Astrocyte (in vitro differentiated cells and primary cell): ENCODE measurements at places on chromosomes 13 and 19.

- H3K4me3 ChIP-seq: no peak overlapping the region
- no peak for DNase-seq
- H3K27ac ChIP-seq: no peak overlapping the region
- no peaks in the 10 kb centered on the region for H3K27me3 ChIP-seq
These were observed 300.7 kb downstream of the SLC7A1 start for GRCh38 chr13:29294821-29295220.

DNA sequence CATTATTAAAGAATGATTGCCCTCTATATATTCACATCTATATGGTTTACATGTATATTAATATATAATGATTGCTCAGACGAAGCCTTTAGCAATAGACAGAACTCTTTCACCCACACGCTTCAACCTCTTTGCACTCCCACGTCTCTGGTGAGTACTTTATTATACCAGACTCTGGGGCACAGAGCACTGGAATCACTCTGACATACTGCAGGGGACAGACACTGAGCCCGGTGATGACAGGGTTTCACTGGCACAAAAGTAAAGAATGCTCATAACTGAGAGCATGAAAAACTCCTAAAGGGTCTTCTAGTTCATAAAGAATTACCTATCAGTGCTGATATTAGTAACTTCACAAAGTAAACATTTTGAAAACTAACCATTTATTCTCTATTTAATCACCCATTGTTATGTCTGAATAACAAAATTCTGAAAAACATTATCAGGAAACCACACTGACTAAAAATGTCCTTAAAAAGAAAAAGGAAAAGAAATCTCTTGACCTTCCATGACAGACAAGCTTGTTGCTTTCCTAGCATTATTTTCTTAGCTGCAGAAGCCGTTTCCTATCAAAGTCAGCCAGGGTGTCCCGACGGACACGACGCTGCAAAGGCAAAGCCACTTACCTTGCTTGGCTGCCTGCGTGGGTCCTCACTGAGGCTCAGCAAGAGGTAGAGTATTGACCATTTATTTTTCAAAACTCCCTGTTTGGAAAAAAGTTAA is 29.1 kb downstream of the TUBGCP3 start:
- H3K4me3 ChIP-seq: no peak overlapping the region
- no peak for DNase-seq
- H3K27ac ChIP-seq: no peak overlapping the region
- no peaks in the 10 kb centered on the region for H3K4me1 ChIP-seq
- no peaks in the 10 kb centered on the region for H3K27me3 ChIP-seq

DNA sequence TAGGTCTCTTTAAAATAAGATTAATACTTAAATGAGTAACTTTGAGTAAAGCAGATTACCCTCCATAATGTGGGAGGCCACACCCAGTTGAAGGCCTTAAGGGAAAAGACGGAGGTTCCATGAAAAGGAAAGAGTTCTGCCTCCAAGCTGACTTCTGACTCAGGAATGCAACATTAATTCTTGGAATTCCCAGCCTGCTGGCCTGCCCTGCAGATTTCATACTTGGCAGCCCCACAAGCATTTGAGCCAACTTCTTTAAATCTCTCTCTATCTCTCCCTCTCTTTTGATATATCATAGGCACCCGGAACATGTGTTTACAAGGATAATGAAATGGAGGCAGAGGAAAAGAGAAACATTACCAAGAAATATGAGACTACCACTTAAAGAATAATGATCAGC is 902.3 kb upstream of the MIR17HG start:
- H3K36me3 ChIP-seq: no peaks in the 10 kb centered on the region
- DNase-seq: peak; percentile 97
- H3K27ac ChIP-seq: peak overlapping the region; percentile 69
- H3K4me3 ChIP-seq: no peak overlapping the region
- H3K4me1 ChIP-seq: peaks cover 33% of the 10 kb centered on the region

DNA sequence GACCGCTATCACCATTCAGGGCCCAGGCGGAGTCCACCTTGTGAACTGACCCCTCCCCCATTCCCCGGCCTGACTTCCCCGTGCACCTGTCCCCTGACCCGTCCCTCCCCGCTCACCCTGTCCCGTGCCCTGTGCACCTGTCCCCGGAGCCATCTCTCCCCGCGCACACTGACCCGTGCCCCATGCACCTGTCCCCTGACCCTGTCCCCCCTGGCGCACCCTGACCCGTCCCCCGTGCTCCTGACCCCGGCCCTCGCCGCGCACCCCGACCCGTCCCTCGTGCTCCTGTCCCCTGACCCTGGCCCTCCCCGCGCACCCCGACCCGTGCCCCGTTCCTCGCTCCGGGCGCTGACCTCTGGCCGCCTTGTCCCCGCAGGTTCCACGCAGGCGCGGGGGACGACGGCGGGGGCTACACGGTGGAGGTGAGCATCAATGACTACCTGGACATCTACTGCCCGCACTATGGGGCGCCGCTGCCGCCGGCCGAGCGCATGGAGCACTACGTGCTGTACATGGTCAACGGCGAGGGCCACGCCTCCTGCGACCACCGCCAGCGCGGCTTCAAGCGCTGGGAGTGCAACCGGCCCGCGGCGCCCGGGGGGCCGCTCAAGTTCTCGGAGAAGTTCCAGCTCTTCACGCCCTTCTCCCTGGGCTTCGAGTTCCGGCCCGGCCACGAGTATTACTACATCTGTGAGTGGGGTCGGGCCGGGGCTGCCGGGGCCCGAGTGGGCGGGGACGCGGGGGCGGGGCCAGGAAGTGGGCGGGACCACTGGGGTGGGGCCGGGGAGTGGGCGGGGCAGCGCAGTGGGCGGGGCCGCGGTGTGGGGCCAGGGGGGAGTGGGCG is 9.7 kb downstream of the EFNA2 start:
- H3K4me1 ChIP-seq: no peaks in the 10 kb centered on the region
- no peak overlapping the region for H3K4me3 ChIP-seq
- no peaks in the 10 kb centered on the region for H3K36me3 ChIP-seq
- DNase-seq: no peak

GRCh38 chr13:107190065-107190464 is 622.1 kb upstream of the ARGLU1 start:
- DNase-seq: no peak
- no peaks in the 10 kb centered on the region for H3K36me3 ChIP-seq
- H3K4me1 ChIP-seq: no peaks in the 10 kb centered on the region
- no peak overlapping the region for H3K4me3 ChIP-seq

- H3K4me1 ChIP-seq: no peaks in the 10 kb centered on the region
- no peaks in the 10 kb centered on the region for H3K36me3 ChIP-seq
- no peaks in the 10 kb centered on the region for H3K27me3 ChIP-seq
- H3K27ac ChIP-seq: no peak overlapping the region
These were observed 108.2 kb downstream of the RAP2A start for GRCh38 chr13:97542102-97542685.

- H3K4me1 ChIP-seq: no peaks in the 10 kb centered on the region
- H3K27ac ChIP-seq: no peak overlapping the region
- DNase-seq: no peak
These were observed 20.8 kb upstream of the SGCG start for GRCh38 chr13:23159760-23160637.

GRCh38 chr19:1387684-1388636 is 4.3 kb downstream of the NDUFS7 start:
- no peak overlapping the region for H3K4me3 ChIP-seq
- no peaks in the 10 kb centered on the region for H3K27me3 ChIP-seq
- H3K4me1 ChIP-seq: peaks cover 6% of the 10 kb centered on the region
- no peak for DNase-seq
- no peak overlapping the region for H3K27ac ChIP-seq

DNA sequence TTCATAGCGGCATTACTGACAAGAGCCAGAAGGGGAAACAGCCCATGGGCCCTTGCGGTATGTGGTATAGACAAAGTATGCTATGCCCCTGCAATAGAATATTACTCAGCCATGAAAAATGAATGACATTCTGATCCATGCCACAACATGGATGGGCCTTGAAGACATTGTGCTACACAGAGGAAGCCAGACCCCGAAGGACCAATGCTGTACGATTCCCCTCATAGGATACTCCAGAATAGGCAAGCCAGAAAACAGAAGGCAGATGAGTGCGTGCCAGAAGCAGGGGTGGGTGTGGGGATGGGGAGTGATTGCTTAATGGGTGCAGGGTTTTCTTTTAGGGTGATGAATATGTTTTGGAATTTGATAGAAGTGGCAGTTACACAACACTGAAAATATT is 342.0 kb downstream of the TEX29 start:
- H3K4me1 ChIP-seq: no peaks in the 10 kb centered on the region
- no peak for DNase-seq
- no peaks in the 10 kb centered on the region for H3K36me3 ChIP-seq
- H3K27ac ChIP-seq: no peak overlapping the region
- no peaks in the 10 kb centered on the region for H3K27me3 ChIP-seq
- H3K4me3 ChIP-seq: no peak overlapping the region

GRCh38 chr19:29193155-29193554 is 19.8 kb downstream of the UQCRFS1 start:
- H3K4me1 ChIP-seq: no peaks in the 10 kb centered on the region
- H3K27ac ChIP-seq: no peak overlapping the region
- H3K36me3 ChIP-seq: no peaks in the 10 kb centered on the region
- no peak for DNase-seq
- H3K4me3 ChIP-seq: no peak overlapping the region
- H3K27me3 ChIP-seq: no peaks in the 10 kb centered on the region

- H3K36me3 ChIP-seq: no peaks in the 10 kb centered on the region
- H3K4me3 ChIP-seq: no peak overlapping the region
- H3K4me1 ChIP-seq: peaks cover 12% of the 10 kb centered on the region
- no peak for DNase-seq
These were observed 2320.0 kb downstream of the PCDH9 start for GRCh38 chr13:64910096-64910495.

GRCh38 chr19:33340991-33341390 is 32.5 kb upstream of the CEBPG start:
- peaks cover 14% of the 10 kb centered on the region for H3K27me3 ChIP-seq
- H3K4me1 ChIP-seq: no peaks in the 10 kb centered on the region
- no peaks in the 10 kb centered on the region for H3K36me3 ChIP-seq
- H3K4me3 ChIP-seq: no peak overlapping the region
- no peak for DNase-seq
- no peak overlapping the region for H3K27ac ChIP-seq

GRCh38 chr13:113493315-113493951 is 2.9 kb upstream of the DCUN1D2 start:
- DNase-seq: peak; percentile 96
- H3K27me3 ChIP-seq: no peaks in the 10 kb centered on the region
- peak overlapping the region; percentile 88 for H3K27ac ChIP-seq
- peaks cover 25% of the 10 kb centered on the region for H3K36me3 ChIP-seq
- H3K4me1 ChIP-seq: peaks cover 47% of the 10 kb centered on the region
- peak overlapping the region; percentile 48 for H3K4me3 ChIP-seq

- H3K36me3 ChIP-seq: peaks cover 60% of the 10 kb centered on the region
- H3K27me3 ChIP-seq: no peaks in the 10 kb centered on the region
- no peak overlapping the region for H3K4me3 ChIP-seq
- DNase-seq: peak; percentile 57
- no peak overlapping the region for H3K27ac ChIP-seq
These were observed 63.4 kb downstream of the SLC7A1 start for GRCh38 chr13:29532116-29532515.

- peaks cover 11% of the 10 kb centered on the region for H3K36me3 ChIP-seq
- DNase-seq: peak; percentile 97
- H3K4me1 ChIP-seq: peaks cover 28% of the 10 kb centered on the region
- H3K27ac ChIP-seq: peak overlapping the region; percentile 93
These were observed 5.5 kb upstream of the KCTD4 start for GRCh38 chr13:45206340-45206739.

DNA sequence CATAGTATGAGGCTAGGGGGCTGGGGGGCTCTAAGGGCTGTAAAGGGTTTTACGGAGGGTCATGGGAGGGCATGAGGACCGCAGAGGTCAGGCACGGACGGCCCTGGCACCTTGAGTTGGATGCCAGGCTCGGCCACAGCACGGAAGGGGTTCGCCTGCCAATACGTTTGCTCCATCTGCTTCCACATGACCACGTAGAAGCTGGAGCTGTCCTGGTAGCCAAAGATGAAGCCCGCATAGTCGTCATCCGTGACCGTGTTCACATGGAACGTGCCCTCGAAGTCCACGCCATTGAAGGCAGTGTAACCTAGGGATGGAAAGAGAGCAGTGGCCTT is 6.4 kb downstream of the COMP start:
- peaks cover 3% of the 10 kb centered on the region for H3K4me1 ChIP-seq
- no peak for DNase-seq
- H3K4me3 ChIP-seq: no peak overlapping the region
- peaks cover 37% of the 10 kb centered on the region for H3K27me3 ChIP-seq

GRCh38 chr13:40247845-40248244 is 418.6 kb downstream of the FOXO1 start:
- H3K4me3 ChIP-seq: no peak overlapping the region
- DNase-seq: no peak
- H3K36me3 ChIP-seq: no peaks in the 10 kb centered on the region
- no peaks in the 10 kb centered on the region for H3K27me3 ChIP-seq
